Chondrocyte (in vitro differentiated cells): ENCODE measurements at places on chromosomes 3 and 15. TPM values are rescaled to one million over a fixed set of nuclear protein-coding genes. Genes with fewer than 3 reads are reported as not detected.

DNA sequence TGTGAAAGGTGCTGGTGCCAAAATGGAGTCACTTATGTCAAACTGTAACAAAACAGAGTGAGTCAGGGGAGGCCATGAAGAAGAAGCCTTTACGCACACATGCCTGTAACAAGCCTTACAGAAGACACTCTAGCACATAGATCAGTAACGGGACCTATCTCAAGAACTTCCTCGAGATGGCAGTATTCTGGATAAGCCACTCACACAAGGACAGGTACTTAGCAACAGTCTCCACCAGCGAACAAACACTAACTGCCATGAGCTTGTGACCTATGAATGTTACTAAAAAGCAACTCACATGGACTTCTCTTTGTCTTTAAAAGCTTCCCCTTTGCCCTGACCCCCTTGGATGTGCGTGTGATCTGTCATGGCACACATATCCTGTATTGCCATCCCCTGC lies 235.1 kb downstream of the CD47 start:
- DNase-seq = no peak

GRCh38 chr3:120348065-120348990 lies 826 bp downstream of the LRRC58 start:
- no peak for DNase-seq

GRCh38 chr3:52498137-52499054 lies 3.3 kb downstream of the STAB1 start:
- DNase-seq = no peak

TMEM108 gene
- 1.7 to 7.1 TPM (median 5.6 TPM) in 3 replicates for total RNA-seq

GRCh38 chr3:172836390-172836997 lies 86.0 kb downstream of the ECT2 start:
- DNase-seq = no peak

ARHGEF26 gene
- total RNA-seq = 3.2 to 6.0 TPM (median 3.5 TPM) in 3 replicates

DNA sequence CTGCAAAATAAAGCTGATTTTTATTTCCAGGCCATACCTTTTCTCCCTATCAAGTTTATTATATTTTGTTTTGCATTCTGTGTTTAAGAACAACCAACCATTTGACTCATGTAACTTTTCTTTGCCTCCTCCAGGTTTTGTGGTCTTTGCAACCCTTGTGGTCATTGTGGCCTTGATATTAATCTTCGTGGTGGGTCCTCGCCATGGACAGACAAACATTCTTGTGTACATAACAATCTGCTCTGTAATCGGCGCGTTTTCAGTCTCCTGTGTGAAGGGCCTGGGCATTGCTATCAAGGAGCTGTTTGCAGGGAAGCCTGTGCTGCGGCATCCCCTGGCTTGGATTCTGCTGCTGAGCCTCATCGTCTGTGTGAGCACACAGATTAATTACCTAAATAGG lies 27.6 kb downstream of the NIPA2 start:
- no peak for DNase-seq

DNA sequence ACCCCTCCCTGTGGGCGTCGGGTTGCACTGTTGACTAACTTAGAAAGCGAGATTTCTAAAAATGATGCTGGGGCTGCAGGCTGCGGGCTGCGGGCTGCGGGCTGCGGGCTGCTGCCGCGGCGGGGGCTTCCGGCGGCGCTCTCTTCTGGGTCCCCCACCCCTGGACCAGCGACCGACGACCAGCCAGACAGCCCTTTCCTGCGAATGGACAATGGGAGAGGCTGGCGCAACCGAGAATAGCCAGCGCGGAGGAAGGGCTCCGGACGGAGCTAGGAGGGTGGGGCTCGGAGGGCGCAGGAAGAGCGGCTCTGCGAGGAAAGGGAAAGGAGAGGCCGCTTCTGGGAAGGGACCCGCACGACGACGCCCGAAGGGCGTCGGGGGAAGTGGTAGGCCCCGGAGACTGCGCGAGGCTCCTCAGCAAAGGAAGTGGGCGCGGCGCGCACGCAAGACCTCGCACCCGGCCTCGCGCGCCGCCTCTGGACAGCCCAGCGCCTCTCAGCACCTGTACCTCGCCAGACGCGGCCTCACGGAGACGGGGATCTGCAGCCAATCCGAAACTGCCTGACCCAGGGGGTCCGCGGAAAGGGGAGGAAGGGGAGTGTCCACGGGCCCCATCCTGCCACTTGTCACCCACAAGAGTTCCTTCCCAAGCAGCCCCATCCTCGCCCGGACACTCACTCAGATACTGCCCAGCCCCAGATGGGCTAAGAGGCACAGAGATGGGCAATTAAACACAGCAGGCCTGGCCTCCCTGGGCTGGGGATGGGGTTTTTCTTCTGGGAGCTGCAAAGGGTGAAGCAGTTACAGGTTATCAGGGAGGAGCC lies 70.7 kb downstream of the SLC12A8 start:
- no peak for DNase-seq

DNA sequence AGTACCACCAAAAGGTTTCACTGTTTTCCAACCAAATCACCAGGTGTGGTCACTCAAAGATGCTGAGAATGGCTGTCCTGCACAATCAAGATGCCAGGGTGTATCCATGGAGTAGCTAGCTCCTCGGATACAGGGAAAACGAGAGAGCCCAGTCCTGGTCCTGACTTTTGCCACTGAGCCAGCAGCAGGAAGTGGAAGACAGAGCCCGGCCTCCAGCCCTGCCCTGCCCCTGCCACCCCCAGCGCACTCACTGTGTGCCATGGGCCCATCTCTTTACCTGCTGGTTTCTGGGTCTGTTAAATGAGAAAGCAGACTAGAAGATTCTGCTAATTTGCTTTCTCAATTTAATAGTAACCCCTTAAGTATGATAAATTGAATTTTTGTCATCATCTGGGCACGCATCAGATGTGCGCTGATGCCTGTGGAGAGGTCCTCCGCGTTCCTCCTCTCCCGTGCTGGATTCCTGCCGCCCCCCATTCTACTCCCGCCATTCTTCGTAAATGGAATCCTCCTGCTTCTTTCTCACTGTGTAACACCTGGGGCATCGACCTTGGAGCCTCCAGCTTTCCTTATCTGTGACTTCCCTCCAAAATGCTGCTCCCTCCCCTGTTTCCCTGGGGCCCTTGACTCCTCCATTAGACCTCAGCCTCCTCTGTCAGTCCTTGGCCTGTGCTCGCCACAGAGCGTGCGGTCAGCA lies 18.0 kb downstream of the TNFAIP8L3 start:
- no peak for DNase-seq

DNA sequence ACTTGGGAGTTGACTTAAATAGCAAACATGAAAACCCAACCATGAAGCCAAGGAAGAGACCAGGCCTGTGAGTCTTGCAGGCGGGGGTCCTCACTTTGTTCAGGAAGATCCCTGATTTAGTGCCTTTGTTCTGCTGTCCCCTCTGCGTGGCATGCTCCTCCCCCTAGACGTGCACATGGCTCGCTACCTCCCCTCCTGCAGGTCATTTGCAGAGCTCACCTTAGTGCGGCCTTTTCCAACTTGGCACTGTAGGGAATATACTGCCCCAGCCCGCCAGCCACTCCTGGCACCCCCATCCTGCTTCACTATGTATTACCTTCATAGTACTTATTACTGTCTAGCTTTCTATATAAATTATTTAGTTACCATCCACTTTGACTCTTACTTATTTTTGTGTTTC lies 18.3 kb downstream of the GXYLT2 start:
- no peak for DNase-seq

DNA sequence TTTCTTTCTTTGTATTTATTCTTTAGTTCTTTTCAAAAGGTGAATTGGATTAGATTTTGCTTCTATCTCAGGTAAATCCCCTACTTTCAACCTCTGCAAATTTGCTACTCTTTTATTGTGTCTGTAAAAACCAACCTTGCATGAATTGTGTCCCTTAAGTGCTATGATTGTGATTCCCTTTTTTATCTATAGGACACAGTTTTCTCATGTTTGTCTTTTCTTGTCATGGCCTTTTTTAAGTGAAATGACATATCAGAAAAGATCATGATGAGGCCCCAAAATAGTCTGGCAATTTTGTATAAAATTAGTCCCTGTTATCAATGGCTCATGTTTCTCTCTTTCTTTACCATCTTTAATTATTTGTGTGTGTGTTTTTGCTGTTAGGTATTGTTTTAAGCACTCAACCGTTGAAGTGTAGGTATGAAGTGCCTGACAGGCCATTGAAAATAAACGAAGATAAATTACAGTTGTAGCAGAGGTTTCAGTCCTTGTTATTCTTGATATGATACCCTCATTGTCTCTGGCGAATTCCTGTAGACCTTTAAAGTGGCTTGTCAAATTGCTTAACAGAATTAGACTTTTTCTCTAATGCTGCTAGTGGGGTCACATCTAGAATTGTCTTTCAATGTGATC lies 184.3 kb downstream of the UBE2E2 start:
- no peak for DNase-seq

IMP3 gene
- 28.7 to 30.0 TPM (median 29.0 TPM) in 3 replicates for total RNA-seq

CIDEC gene
- not detected in 3 replicates for total RNA-seq

GRCh38 chr3:41872157-41872556 lies 89.7 kb downstream of the ULK4 start:
- no peak for DNase-seq

DNA sequence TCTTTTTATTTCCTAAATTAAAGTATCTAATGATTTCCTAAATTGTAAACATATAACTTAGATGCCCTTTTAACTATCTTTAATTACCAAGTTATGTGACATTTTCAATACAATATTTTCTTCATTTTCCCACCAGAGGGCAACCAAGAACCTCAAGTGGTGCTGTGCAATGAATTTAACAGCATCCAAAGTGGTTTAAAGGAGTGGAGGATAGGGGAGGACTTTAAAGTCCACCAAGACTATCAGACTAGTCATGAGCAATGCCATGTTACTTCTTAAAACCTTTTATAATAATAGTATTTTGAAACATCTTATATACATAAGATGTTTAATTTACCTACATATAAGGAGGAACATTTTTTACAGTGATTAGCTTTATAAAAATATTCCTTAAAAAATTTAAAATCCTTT lies 74.4 kb downstream of the DLG1 start:
- no peak for DNase-seq

CLDN18 gene
- not detected in 3 replicates for total RNA-seq
